Smooth muscle cell of the brain vasculature (primary cell): ENCODE measurements at places on chromosomes 1 and 21.
A peak's percentile ranks its signal among the peaks of the same experiment; 100 is the strongest.

DNA sequence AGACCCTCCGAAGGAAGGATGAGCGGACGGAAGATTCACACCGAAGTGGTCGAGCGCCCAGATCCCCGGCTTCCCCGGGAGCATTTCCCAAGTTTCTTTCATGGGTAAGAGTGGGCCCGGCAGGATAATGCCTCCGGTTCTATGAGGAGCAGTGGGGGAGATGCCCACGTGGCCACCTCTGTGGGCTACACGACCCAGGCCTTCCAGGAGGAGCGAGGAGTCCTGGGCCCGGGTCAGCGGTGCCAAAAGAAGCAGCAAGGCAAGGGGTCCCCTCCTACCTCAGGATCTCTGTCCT is 7.9 kb upstream of the NBPF11 start:
- no peak for DNase-seq

- no peak for DNase-seq
These were observed 2206.0 kb downstream of the MRPL39 start for GRCh38 chr21:23401278-23401677.

DNA sequence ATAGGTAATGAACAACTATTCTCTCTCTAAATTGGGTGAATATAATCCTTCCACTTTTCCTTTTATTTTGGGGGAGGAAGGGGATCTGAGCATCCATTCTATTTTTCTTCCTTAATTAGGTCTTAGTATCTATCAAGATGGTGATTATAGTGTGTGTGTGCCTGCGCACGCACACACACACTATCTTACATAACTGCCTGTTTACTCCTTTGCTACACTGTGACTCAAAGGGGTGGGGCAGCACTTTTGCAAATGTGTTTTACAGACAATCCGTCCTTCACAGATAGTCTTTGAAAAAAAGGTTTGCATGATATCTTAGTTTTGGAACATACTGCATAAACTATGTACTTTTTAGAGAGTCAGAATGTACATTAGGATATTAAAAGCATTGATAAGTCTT is 191.5 kb downstream of the SDCCAG8 start:
- DNase-seq = no peak

- no peak for DNase-seq
These were observed 21.9 kb downstream of the ERRFI1 start for GRCh38 chr1:8004113-8004802.

DNA sequence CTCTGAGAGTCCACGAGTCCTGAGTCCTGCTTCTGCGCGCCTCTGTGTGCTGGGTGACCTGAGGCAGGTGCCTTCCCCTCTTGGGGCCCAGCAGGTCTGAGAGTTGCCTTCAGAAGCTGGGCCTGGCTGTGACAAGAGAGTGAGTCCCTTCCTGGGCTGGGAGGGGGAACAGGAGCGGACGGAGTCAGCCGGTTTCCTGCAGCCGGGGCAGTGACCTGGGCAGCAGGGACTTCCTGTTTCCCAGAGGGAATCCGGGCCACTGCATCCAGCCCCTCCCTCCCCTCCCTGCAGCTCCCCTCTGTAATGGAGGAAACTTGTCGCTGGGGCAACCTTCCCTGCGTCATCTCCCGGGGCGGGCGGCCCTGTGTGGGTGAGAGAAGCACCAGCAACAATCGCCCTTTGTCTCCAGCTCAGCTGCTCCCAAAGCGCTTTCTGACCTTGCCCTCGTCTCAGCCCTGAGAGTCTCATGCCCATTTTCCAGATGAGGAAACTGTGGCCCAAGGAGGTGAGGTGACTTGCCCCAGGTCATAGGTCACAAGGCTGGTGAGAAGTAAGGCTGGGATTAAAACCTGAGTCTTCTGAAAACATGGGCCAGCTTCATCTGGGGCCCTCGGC is 61.1 kb downstream of the SDC3 start:
- DNase-seq = peak; percentile 40

- no peak for DNase-seq
These were observed 360.8 kb upstream of the NEGR1 start for GRCh38 chr1:72643142-72643541.

DNA sequence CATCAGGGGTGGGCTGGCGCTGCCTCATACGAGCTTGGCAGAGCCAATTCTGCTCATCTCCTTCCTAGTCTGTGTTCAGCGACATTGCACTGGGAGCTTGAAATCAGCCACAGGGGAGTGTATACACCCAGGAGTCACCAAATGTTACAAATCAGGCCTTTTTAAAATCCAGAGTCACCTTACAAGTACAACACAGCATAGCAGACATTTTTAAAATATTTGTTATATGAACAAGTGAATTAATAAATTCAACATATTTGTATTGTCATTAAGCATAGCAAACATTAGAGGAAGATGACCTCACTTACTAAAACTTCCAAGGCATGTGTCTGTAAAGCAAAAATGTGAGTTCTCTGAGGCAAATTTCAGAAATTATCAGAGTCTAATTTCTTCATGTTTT is 210.0 kb downstream of the HLX start:
- no peak for DNase-seq

GRCh38 chr1:117335376-117336086 is 31.7 kb upstream of the MAN1A2 start:
- DNase-seq = no peak

GRCh38 chr21:35197992-35198431 is 148.9 kb upstream of the RUNX1 start:
- no peak for DNase-seq

DNA sequence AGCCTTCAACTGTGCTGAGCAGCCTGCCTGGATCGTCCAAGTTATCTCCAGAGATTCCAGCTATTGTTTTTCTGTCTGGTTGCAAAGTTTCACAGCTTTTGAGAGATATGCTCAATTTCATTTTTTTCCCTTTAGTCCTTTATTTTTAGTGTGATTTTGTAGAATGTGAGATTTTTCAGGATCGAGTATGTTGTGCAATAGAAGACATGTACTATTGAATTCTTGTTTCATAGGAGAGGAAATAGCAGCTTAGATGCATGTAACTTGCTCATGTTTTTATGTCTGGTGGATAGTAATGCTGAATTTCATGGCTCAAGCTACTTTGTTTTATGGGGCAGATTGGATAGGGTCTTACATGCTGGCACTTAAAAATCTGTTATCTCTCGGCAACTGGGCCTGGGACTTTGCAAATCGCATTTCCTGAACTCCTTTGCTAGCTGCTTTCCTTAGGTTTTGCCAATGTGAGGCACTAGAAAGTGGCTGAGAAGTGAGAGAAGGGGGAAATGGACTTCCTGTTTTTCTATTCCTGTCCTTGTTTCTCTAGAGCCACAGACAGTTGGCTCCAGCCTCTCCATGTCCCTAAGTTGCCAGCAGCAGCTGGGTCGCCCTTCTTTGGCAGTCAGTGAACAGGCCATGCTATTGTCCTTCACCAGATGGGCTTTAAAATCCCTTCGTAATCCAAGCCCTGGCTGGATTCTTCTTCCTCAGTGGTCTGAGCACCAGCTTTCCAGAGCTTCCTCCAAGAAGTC is 101.4 kb upstream of the PDE4B start:
- no peak for DNase-seq

DNA sequence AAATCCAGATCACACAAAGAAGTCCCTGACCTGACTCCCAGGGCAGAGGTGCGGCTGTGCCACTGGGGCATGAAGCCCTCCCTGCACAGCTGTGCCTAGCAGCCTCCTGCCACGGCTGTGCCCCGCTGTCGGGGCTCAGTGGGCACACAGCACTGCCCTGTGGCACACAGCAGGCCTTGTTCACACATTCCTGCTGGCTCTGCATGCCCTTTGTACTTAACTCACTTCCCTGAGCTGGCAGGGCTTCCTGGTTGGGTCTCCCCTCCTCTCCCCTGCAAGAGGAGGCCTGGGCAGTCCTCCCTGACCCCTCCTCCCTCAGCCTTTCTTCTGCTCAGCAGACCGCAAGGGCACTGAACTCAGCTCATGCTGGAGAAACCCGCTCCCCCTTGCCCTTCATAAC is 14.8 kb downstream of the LHX4 start:
- DNase-seq = no peak

GRCh38 chr1:81252471-81253151 is 548.1 kb upstream of the ADGRL2 start:
- no peak for DNase-seq

DNA sequence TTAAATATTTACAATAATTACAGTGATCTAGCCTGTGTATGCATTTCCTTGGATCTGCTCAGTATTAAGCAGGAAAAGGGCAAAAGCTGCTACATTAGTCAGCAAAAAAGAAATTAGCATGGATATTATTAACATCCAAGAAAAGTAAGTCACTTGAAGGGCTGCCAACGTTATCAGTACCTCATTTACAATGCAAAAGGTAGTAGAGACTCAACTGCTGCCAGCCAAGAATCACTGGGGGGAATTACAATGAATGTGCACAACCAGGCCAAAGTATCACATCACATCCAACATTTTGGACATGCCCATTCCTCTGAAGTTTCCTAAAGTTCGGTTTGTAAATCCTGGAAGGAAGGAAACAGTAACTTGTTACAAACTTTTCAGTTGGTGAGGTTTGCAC is 1.9 kb downstream of the CNN3 start:
- DNase-seq = no peak

- DNase-seq = no peak
These were observed 87.4 kb downstream of the GLUL start for GRCh38 chr1:182304218-182304617.

- no peak for DNase-seq
These were observed 376 bp downstream of the SF3A3 start for GRCh38 chr1:37989361-37989930.

GRCh38 chr1:76501586-76502219 is 365.6 kb upstream of the ST6GALNAC5 start:
- DNase-seq = no peak

DNA sequence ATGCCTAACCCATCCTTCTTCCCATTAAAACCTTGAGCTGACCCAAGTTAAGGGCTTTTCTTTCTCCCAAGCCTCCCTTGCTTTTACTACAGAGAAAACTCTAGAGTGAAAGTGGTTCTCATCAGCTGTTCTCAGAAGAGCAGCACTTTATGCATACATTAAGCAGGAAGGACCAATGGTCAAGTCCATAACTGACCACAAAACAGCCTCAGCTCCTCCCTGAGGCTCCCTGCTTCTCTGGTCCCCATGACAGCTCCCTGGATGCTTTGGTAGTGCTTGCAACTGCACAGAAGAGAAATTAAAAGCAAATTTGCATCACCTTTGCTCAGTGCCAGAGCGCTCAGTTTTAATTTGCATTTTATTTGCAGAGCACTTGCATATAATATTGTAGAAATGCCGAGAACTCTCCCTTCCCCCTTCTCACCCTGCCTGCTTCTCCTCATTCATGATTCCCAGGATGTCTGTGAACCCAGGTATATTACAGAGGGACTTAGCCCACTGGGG is 56.1 kb downstream of the LMX1A start:
- no peak for DNase-seq

GRCh38 chr1:65814752-65815151 is 22.1 kb downstream of the PDE4B start:
- no peak for DNase-seq

DNA sequence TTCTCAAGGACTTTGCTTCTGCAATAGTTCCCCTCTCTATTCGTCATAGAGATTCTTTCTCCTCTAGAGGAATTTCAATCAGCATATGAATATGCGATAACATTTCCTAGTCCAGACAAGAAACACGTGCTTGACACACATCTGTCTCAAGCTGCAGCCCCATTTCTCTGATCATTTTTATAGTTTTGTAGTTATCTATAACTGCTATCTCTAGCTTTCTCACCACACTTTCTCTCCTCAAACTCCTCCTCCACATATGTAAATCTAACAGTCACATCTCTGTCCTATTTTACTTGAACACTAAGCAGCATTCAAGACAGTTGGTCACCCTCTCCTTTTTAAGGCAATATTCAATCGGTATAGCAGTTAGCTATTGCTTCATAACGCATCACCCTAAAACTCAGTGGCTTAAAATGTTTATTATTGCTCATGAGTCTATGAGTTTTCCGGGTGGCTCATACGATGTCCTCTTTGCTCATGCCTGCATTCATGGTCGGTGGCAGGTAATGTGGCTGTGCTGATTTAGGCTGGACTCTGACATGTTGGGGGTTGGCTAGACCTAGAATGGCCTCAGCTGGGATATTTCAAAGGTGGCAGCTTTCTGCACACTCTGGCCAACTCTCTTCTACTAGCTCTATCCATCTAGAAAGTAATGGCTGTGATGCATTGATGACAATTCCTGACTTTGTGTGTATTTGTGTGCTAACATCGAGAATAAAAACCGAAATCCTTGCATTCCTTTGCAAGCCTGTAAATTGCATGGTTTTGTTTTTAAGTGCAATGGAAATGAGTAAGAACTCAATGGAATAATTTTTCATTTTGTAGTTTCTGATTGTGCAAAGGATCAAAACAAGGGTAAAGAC is 20.6 kb downstream of the ATP6V1G3 start:
- DNase-seq = no peak

- DNase-seq = no peak
These were observed 8.7 kb downstream of the NFASC start for GRCh38 chr1:204879351-204879750.

GRCh38 chr1:156102633-156103511 is 11.6 kb upstream of the LMNA start:
- DNase-seq = no peak

- DNase-seq = no peak
These were observed 183.4 kb upstream of the PTBP2 start for GRCh38 chr1:96538111-96538641.

DNA sequence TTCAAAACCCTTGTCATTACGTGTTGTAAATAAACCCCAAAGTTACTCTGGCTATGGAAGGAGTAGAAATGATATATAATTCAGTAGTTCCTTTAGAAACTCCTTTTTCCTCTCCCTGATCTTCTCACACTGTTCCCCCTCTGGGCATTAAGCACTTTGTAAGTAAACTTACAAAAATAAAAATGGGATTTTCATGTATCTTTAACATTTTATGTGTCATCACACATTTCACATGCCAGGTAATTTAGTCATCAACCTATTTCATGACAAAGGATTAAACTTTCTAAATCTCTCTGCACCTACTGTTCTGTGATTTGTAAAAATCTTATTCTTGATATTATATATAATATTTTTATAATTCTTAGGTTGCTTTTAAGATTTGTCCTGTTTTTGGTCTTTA is 176.9 kb downstream of the NEK7 start:
- DNase-seq = no peak

- DNase-seq = no peak
These were observed 7.9 kb upstream of the EDN2 start for GRCh38 chr1:41492341-41492848.

GRCh38 chr1:53942127-53942957 is 3.2 kb downstream of the IFT25 start:
- no peak for DNase-seq

DNA sequence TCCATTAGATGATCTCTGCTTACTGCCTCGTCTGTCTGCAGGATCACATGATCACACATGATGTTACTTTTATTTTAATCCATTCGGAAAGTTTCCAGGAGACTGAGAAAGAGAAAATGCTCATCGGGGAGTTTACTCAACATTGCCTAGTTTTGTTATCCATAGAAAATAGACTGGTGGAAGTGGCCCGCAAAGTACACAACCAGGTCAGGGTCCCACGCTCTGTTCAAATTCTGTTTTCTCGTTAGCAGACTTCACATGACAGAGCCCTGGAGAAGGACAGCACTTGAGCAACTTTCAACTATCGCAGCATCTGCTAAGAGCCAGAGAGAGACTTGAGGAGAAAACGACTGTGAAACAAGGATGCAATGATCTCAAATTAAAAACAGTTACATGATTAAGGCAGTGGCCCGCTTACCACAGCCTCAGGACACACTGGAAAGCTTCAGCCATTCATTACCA is 44.2 kb downstream of the ADAMTS1 start:
- DNase-seq = no peak

- DNase-seq = no peak
These were observed at the start of gene EFNA1 for GRCh38 chr1:155127105-155127966. TSS of gene EFNA1 (plus strand) at chr1:155127876. CDS start at chr1:155127978, 102 bp downstream.
